ENCODE measurements at places on chromosomes 13 and 19.

- DNase-seq = no peak
Measured at GRCh38 chr13:100536643-100537180, 51.9 kb downstream of the GGACT start.

DNA sequence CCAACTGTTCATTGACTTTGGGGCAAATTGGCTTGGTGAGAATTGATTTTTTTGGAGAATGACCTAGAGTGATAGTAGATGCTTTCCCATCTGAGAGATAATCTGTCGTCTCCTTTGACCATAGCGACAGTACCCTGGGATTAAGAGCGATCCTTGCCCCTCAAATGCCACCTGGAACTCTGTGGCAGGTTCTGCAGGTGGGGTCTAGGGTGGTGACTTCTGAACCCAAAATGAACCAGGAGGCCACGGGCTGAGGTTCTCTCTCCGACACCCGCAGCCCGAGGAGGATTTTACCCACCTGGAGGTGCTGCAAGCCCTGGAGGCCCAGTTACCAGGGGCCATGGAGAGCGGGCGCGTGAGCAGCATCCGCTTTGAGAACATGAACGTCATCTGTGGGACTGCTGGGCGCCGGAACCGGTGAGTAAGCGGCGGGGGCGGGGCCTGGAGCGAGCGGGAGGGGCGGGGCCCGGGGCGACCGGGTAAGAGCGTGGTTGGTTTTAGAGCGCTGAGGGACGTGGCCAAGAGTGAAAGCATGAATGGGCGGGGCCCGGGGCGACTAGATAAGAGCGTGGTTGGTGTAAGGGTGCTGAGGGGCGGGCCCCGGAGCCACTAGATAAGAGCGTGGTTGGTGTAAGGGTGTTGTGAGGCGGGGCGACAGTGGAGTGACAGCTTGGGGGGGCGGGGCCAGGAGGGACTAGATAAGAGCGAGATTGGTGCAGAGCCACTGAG lies 8.6 kb downstream of the C19orf81 start:
- peak; percentile 81 for DNase-seq

- peak; percentile 53 for DNase-seq
Measured at GRCh38 chr13:48126944-48127830, 32.3 kb upstream of the MED4 start.

DNA sequence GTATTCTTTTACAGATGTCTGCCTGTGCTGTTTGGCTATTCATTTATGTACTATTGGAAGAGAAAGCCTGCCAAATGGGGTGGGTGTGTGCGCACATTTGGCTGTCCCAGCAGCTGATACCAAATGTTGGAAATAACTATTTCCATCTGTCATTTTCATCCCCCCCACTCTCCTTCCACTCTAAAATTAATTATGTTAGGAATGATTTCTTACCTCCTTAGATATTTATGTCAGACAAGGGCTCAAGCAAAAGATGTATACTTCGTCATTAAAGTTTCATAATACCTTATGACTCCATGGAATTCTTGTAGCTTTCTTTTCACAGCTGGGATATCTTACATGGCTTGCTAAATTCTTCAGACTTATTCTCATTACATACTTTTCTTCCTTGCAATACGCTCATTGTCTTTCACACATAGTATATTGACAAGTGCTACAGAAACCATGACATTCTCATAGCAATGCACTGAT lies 18.6 kb downstream of the ITM2B start:
- DNase-seq = no peak

DNA sequence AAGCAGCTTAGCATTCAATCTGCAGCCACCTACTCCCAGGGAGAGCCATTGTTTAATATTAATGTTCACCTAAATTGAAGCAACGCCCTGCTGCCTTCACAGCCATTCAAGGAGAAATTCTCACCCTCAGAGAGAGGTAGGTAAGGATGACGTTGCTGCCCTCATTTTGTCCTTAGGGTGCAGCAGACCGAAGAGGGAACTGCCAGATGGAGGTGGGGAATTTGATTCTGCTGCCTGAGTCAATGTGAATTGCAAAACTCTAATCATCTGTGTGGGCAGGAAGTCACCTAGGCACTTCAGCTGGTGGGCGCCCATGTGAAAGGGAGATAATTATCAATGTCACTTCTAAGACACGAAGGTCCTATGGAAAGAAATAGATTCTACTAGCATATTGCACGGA lies 503.4 kb downstream of the TBC1D4 start:
- DNase-seq = no peak
